Esophagus squamous epithelium (tissue), 5 donors: ENCODE measurements at places on chromosomes 6 and 20. TPM values are rescaled to one million over a fixed set of nuclear protein-coding genes. Genes with fewer than 3 reads are reported as not detected.
A peak's percentile ranks its signal among the peaks of the same experiment; 100 is the strongest.

GRCh38 chr20:59105581-59105980 lies 58.0 kb upstream of the ZNF831 start:
- no peaks in the 10 kb centered on the region for H3K27me3 ChIP-seq
- no peak overlapping the region for H3K27ac ChIP-seq
- no peak overlapping the region for H3K4me3 ChIP-seq

DNA sequence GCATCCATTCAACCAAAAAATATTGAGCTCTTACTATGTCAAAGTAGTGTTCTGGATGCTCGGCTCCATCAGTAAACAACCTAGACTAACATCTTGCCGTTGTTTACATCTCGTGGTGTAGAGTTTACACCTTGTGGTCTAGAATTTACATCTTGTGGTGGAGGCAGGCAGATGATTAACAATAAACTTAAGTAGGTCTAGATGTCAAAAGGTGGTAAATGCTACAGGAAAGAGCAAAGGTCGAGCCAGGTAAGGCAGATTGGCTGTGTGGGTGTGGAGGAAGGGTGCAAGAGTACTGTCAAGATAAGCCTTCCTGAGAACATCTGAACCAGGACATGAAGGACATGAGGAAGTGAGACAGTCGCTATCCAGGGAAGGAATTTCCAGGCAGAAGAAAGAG lies 88.4 kb upstream of the ESR1 start:
- H3K27ac ChIP-seq: no peak overlapping the region
- H3K36me3 ChIP-seq: no peaks in the 10 kb centered on the region
- H3K4me3 ChIP-seq: no peak overlapping the region
- H3K4me1 ChIP-seq: peaks cover 15% of the 10 kb centered on the region
- no peaks in the 10 kb centered on the region for H3K27me3 ChIP-seq

GRCh38 chr20:57688864-57689263 lies 21.0 kb downstream of the PMEPA1 start:
- H3K27me3 ChIP-seq: no peaks in the 10 kb centered on the region
- no peak overlapping the region for H3K27ac ChIP-seq
- H3K4me1 ChIP-seq: peaks cover 54% of the 10 kb centered on the region
- H3K4me3 ChIP-seq: peak overlapping the region; percentile 12
- H3K36me3 ChIP-seq: no peaks in the 10 kb centered on the region
- no peak for DNase-seq

- no peaks in the 10 kb centered on the region for H3K4me1 ChIP-seq
- no peak for DNase-seq
- H3K27ac ChIP-seq: no peak overlapping the region
Observed at GRCh38 chr6:142879527-142879926, 65.4 kb downstream of the HIVEP2 start.

GRCh38 chr6:163133017-163133416 lies 281.5 kb upstream of the QKI start:
- no peak overlapping the region for H3K4me3 ChIP-seq
- H3K27ac ChIP-seq: no peak overlapping the region
- H3K4me1 ChIP-seq: no peaks in the 10 kb centered on the region
- H3K27me3 ChIP-seq: no peaks in the 10 kb centered on the region
- no peak for DNase-seq
- H3K36me3 ChIP-seq: no peaks in the 10 kb centered on the region

DNA sequence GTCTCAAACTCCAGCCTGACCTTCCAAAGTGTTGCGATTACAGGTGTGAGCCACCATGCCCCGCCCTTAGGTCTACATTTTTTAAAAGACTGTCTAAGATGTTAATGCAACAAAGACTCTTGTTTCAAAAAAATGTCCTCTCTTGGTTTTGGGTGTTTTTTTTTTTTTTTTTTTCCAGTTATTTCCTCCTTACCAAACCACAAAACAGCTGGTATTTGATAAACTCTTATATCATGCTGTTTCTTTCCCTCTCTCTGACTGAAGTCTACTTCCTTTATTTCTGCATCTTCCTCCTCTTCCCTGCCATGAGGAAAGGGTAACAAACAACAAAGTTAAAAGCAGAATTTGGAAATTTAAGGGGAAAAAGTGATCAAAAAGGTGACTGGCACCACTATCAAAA lies 21.2 kb downstream of the STK38 start:
- H3K27me3 ChIP-seq: no peaks in the 10 kb centered on the region
- H3K4me3 ChIP-seq: no peak overlapping the region
- peaks cover 7% of the 10 kb centered on the region for H3K36me3 ChIP-seq
- no peak overlapping the region for H3K27ac ChIP-seq

GRCh38 chr6:131286469-131287040 lies 151.3 kb downstream of the AKAP7 start:
- H3K36me3 ChIP-seq: no peaks in the 10 kb centered on the region
- no peak overlapping the region for H3K4me3 ChIP-seq
- H3K27me3 ChIP-seq: no peaks in the 10 kb centered on the region
- no peak for DNase-seq

Gene NCR2
- not detected for total RNA-seq

Gene TNFRSF6B
- total RNA-seq: 10.5 TPM

Gene RNF144B
- 10.4 TPM for total RNA-seq
